ENCODE measurements at places on chromosomes 1 and 21.

DNA sequence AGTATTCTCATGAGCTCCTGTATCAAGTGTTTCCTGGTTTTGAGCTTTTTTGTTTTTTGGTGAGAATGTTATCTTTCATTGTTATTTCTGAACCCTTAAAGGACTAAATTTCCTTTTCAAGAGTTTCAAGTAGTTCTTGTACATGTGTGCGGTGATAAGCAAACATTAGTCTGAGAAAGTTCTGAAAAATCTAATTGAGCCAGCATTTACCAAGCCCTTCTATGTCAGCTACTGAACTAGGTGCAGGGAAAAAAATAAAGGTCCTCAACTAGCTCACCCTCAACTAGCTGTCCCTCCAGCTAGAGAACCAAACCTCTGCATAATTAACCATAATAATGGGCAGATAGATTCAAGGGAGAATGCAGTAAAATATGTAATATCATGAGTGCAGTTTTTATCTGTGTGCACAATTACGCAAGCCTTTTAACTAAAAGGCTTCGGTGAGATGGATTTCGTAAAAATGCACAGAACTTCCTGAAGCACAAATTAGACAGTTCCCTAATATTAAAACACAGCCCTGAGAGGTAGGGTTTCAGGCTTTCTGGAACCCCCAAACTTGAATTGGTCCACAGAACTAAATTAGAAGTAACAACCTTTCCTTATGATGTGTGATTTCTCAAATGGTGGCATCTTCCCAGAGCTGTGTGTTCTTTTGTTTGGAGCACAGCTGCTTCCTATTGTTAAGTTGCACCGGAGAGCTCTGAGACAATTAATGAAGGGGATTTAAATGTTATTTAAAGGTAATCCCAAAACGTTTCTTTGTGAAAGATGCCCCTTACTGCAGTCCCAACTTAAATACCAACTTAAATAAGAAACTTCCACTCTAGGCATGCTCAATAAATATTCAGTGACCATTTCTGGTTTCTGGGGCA, 165.8 kb downstream of the NFIA start:
- no peak for DNase-seq

DNA sequence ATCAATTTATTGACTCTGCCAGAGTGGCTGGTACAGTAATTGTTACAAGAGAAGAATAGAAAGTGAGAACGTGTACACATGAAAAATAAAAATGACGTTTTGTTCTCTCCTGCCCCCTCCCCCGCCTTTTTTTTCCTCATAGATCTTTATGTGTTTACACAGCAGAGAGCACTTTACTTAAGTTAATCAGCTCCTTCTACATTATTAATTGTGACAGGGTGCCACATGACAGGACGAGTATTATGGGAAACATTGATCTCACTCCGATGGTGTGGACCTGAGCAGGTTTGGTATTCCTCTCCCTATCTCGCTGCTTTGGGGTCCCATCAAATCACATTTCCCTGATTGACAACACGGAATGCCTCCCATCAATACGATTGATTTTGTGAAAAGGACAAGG, 285.7 kb downstream of the TM2D1 start:
- no peak for DNase-seq

DNA sequence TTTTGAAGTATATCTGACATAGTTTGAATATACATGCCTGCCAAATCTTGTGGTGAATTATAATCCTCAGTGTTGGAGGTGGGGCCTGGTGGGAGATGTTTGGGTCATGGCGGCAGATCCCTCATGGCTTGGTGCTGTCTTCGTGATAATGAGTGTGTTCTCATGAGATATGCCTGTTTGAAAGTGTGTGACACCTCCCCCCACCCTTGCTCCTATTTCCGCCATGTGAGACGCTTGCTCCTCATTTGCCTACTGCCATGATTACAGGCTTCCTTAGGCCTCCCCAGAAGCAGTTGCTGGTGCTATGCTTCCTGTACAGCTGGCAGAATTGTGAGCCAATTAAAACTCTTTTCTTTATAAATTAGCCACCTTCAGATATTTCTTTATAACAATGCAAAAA, 436.6 kb upstream of the BEND5 start:
- DNase-seq, result no peak

DNA sequence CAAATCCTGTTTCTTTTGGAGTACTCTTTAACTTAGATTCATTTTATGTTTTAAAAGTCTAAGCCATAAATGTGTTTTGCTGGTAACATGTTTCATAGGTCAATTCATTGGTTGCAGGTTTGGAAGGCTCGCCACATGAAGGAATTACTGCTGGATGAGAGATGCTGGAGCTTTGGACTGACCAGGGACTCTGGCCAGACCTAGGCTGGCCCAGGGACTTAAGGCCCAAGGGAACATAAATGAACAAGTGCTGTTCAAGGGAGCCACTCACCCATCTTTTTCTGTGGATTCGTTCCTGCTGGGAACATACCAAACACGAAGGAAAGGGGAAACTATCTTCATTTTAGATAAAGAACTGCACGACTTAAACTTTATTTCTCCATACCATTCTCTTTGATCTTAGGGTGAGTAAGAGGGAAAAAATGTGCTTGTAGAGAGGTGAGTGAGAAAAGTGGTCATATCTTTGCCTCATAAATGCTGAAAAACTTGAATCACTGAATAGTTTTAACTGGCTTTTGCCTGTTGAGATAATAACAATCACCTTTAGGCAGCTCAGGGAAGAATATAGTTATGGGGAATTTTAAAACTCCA, 15.3 kb upstream of the SHCBP1L start:
- DNase-seq, result no peak

DNA sequence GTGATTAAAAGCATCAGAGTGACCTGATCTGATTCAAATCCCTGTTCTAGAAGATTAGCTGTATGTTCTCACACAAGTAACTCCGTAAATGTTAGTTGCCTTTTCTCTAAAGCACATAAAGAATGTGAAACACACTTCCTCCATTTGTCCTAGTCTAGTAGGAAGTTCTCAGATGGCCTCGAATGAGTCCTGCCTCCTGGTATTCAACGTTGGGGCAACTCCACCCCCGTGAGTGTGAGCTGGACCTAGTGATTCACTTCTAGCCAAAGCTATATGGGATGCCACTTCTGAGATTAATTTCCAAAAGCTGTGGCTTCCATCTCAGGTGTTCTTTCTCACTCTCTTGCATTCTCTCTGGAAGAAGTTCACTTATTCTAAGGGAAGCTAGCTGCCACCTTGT, 267.6 kb downstream of the GPATCH2 start:
- DNase-seq, result no peak

DNA sequence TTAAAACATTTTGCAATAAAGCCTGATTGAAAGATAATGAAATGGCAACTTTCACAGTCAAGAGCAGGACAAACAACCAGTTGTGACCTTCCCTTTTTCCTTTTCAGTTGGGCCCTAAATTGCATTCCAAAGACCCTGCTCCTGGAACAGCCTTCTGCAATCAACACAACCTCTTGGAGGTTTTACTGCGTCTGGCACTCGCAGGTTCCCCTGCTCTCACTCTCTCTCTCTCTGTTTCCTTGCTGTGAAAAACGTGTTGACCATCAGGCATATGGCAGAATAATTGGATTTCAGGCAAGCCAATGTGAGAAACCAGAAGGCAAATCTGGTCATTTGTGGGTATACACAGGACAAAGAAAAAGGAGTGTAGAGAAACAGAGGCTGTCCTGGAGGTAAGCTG, 23.2 kb downstream of the SLC44A5 start:
- DNase-seq, result no peak

DNA sequence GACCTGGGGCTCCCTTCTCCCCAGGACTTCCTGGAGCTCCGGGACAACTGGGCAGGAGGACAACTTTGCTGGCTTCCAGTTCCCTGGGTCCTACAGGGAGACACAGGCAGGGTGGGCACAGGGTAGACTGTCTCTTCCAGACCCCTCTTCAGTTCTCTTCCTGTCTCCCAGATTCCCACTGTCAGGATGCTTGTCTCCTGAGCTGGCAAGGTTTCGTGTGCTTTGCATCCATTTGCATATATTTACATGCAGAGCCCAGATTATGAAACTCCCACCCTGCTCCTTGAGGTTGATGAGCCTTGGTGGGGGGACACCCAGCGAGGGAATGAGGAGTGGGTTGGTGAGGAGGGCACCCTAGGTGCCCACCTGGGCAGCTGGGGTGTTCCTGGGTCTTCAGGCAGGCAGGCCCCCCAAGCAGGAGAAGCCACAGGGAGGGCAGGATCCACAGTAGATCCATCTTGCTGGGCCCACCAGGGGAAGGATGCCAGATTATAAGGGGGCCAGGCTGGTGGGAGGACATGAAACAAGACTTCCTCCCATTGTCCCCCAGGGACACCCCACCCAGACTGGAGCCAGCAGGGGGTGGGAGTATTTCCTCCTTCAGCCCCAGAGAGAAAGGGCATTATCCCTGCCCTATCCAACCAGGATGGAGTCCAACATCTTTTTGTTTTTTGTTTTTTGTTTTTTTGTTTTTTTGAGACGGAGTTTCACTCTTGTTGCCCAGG, at the start of gene FCN3:
Gene FCN3 (minus strand): TSS at position 463 of the 725 bp plus-strand sequence. CDS start 6 bp downstream, at position 457.
- no peak for DNase-seq

DNA sequence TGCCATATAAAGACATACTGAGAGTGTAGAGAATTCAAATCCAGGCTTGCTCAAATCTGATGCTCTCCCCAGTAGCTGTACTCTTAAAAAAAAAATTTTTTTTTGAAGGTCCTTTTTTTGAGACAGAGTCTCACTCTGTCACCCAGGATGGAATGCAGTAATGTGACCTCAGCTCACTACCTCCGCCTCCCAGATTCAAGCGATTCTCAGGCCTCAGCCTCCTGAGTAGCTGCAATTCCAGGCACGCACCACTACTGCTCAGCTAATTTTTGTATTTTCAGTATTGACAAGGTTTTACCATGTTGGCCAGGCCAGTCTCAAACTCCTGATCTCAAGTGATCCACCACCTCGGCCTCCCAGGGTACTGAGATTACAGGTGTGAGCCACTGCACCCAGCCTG, 28.7 kb downstream of the STYXL2 start:
- no peak for DNase-seq

GRCh38 chr1:226293553-226293920, 15.4 kb downstream of the LIN9 start:
- DNase-seq, result no peak

- DNase-seq, result no peak
Observed at GRCh38 chr1:81702903-81703302, 97.8 kb upstream of the ADGRL2 start.

GRCh38 chr1:175000697-175001187, 995 bp downstream of the CACYBP start:
- no peak for DNase-seq

- DNase-seq, result no peak
Observed at GRCh38 chr1:56566061-56566744, 13.2 kb downstream of the PLPP3 start.

DNA sequence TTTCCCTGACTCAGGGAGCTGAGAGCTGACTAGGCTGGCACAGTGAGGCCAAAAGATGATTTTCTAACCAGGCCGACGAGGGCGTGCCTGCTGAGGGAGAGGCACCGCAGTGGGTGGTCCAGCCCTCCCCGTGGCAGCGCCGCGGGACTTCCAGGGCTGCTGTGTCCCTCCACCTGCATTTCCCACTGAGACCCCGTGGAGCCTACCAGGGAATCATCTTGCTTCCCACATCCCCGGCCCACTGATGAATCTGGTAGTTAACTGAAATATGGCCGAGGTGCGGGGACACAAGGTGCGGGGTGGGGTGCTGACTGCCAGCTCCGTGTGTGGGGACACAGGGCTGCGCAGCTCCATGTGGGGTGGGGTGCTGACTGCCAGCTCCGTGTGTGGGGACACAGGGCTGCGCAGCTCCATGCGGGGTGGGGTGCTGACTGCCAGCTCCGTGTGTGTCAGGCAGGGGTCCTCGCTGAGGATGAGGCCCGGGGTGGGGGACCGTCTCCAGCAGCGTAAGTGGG, 10.4 kb downstream of the WRAP73 start:
- DNase-seq, result no peak

- DNase-seq, result no peak
Observed at GRCh38 chr1:242005866-242006535, 7.1 kb upstream of the MAP1LC3C start.

- DNase-seq, result no peak
Observed at GRCh38 chr1:92709738-92710137, 75.2 kb downstream of the EVI5 start.

Measured in activated CD4-positive, alpha-beta T cell treated with anti-CD3 and anti-CD28 coated beads, Interleukin-2, amount 50 U/mL, for 24 hours (primary cell).